ENCODE measurements at places on chromosomes 11 and 22. TPM values are rescaled to one million over a fixed set of nuclear protein-coding genes. Genes with fewer than 3 reads are reported as not detected.

DNA sequence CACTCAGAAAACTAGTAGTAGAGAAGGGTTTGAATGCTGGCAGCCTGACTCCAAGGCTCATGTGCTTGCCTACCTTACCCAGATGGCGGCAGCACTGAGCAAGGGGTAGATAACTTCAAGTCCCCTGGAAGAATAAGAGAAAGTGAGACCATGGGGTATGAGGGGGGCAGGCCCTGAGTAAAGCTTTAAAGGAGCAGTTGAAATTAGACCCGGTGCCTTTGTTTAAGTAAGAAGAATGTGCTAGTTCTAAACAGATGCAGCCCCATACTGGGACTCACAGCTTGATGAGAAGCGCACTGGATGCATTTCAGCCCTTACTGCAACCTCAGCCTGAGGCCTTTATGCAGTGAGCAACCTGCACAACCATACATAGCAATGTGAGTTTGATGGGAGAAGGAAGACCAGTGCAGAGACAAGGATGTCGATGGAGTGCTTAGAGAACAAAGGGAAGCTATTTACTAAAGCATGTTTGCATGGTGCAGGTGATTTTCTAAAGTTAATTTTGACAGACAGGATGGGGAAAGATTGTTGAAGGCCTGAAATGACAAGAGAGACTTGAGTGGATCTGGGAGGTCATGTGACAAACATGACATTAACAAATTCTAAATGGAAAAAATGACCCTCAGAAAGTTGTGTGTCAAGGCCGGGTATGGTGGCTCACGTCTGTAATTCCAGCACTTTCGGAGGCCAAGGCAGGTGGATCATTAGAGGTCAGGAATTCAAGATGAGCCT is 27.1 kb upstream of the TMA7B start:
- DNase-seq, result no peak

DNA sequence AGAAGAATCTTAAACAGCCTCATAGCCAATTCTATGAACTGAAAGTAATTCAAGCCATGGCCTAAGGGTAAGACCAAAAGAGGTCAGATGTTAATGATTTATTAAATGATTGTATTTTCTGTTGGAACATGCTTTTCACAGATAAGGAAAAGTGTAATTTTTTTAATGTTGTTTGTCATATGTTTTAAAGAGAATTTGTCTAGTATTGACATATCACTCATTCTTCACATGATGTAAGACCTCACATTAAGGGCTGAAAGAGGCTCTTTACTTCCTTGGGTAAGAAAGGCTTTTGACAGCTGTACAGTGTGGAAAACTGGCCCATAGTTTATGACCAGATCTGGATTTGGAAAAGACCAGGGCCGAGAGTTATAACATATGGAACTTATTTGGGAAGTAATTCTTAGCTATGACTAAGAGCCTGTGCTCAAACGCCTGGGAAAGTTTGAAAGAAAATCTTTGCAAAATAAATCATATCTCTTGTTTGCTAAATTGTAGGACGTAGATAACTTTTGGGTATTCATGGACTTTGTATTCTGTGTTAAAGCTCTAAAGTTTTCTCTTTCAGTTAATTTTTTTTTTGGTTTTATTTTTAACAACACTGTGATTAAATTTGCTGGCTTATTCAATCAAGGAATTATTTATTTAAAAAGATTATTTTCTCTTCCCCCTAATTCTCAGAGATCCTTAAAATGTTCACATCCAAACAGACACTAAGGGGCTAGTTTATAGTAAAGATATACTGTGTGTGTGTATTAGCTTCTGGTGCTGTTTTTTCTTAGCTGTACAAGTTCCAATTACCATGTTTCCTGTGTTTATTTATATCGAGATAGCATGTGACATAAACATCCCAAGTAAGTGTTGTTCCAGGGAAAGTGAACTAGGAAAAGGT is 162.2 kb downstream of the ARHGAP42 start:
- peak; percentile 49 for DNase-seq

- peak; percentile 44 for DNase-seq
Observed at GRCh38 chr11:65266210-65266609, 4.4 kb downstream of the POLA2 start.

DNA sequence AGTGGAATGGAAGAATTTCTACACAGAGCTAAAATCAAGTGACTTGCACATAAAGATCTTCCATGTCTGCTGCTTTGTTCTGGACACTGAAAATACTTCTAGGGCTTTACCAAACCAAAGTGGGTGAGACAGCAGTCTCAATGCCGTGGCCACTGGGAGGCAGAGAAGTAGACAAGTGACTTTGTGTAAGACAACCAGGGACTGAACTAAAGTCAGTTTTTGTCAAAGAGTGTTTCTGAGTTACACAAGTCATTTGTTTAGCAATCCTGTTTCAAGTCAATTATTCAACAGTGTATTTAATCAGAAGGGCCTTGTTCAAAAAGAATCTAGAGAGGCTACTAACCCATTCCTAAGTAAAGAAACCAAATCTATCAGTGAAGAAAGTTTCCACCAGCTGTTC is 46.6 kb downstream of the TCP11L1 start:
- no peak for DNase-seq

DNA sequence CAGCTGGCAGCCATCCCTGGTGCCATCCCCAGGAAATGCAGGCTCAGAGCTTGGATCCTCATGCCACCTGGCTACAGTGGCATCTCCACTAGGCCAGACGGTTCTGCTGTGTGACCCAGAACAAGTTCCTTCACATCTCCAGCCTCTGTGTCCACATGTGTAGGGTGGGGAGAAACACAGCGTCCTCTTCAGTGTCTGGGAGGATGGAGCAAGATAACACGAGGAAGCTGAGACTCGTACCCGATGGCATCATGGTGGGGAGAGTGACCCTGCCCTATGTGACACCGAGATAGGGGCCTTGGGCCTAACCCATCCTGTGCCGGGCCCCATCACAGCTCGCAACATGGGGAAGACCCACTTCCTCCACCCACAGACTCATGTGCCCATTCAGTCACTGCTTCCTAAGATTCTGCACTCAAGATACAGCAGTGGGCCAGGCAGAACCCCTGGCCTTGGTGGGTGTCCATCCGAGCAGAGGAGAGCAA is 78.5 kb downstream of the MORC2 start:
- peak; percentile 78 for DNase-seq

DNA sequence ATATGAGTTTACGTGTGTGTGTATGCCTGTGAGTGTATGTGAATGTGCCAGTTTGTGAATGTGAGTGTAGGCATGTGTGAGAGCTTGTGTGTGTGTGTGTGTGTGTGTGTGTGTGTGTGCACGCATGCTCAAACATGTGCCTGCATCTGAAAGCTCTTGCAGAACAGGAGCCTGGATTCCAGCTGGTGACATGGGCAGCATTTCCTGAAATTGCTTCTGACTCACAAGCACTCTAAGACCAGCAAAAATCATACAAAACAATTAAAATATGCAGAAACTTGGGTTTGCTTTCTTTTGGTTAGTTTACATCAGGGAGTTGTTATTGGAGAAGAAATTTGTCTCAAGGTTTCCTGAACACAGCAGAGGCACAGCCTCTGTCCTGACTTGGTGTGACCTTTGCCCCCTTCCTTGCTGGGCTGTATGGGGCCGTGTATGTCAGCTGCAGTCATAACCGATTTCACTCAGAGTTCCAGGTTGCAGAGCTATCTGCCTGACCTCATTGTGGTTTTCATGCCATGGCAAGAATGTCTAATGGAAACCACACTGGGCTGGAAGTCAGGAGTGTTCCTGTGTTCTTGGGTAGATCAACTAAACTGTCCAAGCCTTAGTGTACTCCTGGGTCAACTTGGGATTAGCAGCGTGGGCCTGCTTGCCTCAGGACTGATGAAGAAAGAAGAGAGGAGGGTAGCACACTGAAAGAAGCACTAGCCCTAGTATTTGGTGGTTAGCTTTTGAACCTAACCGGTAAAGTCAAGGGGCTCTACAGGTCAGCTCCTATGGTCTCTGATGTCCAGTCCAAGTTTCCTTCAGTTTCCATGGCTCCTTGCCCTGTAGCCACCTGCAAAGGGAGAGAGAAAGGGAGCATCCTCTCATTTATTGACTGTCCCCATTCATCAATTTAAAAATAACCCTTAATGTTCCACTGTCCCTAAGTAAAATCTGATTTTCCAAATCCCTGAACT is 143.7 kb downstream of the SNX19 start:
- DNase-seq, result peak; percentile 72

DNA sequence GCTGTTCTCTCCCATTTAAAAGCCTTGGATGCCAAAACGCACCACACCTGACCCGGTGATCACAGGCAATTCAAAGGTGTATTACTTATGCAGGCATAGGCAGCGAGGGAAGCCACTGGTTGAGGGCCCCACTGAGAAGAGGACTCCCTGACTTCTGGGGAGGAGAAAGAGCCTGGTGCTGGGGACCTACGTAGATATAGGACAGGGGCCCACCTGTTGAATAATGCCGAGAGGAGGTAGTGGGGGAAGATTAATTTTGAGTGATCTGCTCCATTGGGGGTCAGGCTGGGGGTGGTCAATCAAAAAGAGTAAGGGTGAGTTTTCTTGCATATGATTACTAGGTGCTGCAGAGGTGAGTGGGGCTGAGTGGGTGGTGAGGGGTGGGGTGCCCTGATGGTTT is 7.8 kb downstream of the LMO2 start:
- DNase-seq, result no peak

DNA sequence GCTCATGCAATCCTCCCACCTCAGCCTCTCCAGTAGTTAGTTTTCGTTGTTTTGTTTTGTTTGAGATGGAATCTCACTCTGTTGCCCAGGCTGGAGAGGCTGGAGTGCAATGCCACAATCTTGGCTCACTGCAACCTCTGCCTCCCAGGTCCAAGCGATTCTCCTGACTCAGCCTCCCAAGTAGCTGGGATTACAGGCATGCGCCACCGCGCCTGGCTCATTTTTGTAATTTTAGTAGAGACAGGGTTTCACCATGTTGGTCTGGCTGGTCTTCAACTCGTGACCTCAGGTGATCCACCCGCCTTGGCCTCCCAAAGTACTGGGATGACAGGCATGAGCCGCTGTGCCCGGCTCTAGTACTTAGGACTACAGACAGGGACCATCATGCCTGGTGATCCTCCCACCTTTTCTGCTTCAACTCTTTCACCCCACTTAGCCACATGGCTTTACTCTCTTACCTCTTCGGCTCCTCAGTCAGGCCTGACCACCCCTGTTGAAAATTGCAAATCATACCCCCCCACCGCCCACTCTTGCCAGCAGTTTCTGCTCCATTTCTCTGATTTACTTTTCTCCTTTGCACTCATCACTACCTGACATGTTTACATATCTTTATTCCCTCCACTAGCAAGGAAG is 157.1 kb upstream of the GRK3 start:
- DNase-seq, result no peak

GRCh38 chr11:111456086-111456858 is 55.9 kb downstream of the BTG4 start:
- DNase-seq, result no peak

The C1QTNF6 gene
- total RNA-seq, result 18.3 TPM

The KCNE3 gene
- 1.8 TPM for total RNA-seq

The TMEM135 gene
- 35.8 TPM for total RNA-seq

The WT1 gene
- total RNA-seq, result under 0.01 TPM

The CAPN5 gene
- 8.5 TPM for total RNA-seq

The BRSK2 gene
- total RNA-seq, result not detected
